ENCODE measurements at places on chromosomes 12 and 14.
A peak's percentile ranks its signal among the peaks of the same experiment; 100 is the strongest.

- H3K27ac ChIP-seq, result no peak overlapping the region
- no peaks in the 10 kb centered on the region for H3K27me3 ChIP-seq
- DNase-seq, result no peak
- H3K4me1 ChIP-seq, result no peaks in the 10 kb centered on the region
- no peaks in the 10 kb centered on the region for H3K36me3 ChIP-seq
Observed at GRCh38 chr12:91722072-91722471, 423.6 kb downstream of the BTG1 start.

GRCh38 chr12:94230357-94230905 is 82.1 kb downstream of the PLXNC1 start:
- no peak overlapping the region for H3K27ac ChIP-seq
- H3K4me3 ChIP-seq, result no peak overlapping the region
- no peaks in the 10 kb centered on the region for H3K36me3 ChIP-seq
- H3K4me1 ChIP-seq, result no peaks in the 10 kb centered on the region

- no peak overlapping the region for H3K27ac ChIP-seq
- H3K36me3 ChIP-seq, result no peaks in the 10 kb centered on the region
Observed at GRCh38 chr12:48943221-48943620, 14.1 kb downstream of the ARF3 start.

- H3K4me3 ChIP-seq, result no peak overlapping the region
- H3K27me3 ChIP-seq, result no peaks in the 10 kb centered on the region
- H3K27ac ChIP-seq, result no peak overlapping the region
Observed at GRCh38 chr14:104877066-104877805, 12.2 kb downstream of the CEP170B start.

DNA sequence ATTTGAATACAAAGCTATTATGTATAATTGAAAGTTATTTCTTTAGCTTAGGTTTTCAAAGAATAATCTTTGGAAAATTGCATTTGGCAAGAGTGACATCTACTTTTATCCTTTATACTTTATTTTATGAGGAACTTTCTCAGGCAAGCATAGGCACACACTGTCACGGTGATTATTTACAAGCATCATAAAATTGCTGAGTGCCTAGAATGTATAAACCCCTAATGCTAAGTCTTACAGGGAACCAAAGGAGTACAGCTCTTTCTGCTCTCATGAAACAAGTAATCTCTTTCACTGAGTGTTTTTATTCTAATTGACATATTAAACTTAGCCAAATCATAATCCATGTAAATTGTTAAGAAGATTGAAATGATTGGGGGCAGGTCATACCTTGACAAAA is 154.9 kb downstream of the FSCB start:
- H3K36me3 ChIP-seq, result no peaks in the 10 kb centered on the region
- no peak overlapping the region for H3K4me3 ChIP-seq
- H3K27me3 ChIP-seq, result no peaks in the 10 kb centered on the region
- no peak overlapping the region for H3K27ac ChIP-seq
- no peak for DNase-seq
- no peaks in the 10 kb centered on the region for H3K4me1 ChIP-seq

GRCh38 chr14:57918791-57919190 is 52.9 kb upstream of the SLC35F4 start:
- no peak overlapping the region for H3K27ac ChIP-seq
- H3K4me3 ChIP-seq, result no peak overlapping the region
- no peaks in the 10 kb centered on the region for H3K36me3 ChIP-seq
- H3K4me1 ChIP-seq, result no peaks in the 10 kb centered on the region

- DNase-seq, result peak; percentile 39
- peak overlapping the region; percentile 96 for H3K4me3 ChIP-seq
- peaks cover 18% of the 10 kb centered on the region for H3K4me1 ChIP-seq
- H3K27me3 ChIP-seq, result no peaks in the 10 kb centered on the region
- no peaks in the 10 kb centered on the region for H3K36me3 ChIP-seq
Observed at GRCh38 chr12:123971770-123972456, 718 bp downstream of the CCDC92 start.

DNA sequence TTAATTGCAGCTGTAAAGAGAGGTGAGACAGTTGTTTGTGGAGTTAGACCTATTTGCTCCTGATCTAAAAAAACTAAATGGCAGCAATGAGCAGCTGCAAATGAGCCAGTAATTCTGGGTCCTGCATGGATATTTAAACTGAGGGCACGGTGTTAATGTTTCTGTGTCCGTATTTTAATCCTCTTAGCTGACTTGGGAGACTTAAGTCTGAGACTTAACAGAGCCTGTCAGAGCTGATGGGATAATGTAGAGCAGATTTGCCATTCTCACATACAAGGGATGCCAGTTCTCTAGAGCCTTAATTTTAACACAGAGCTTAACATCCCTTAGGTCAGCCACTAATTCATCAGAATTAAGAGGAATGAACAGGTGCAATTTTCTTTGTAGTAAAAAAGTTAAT is 178.6 kb upstream of the PDE3A start:
- no peak overlapping the region for H3K27ac ChIP-seq
- H3K27me3 ChIP-seq, result no peaks in the 10 kb centered on the region
- no peak overlapping the region for H3K4me3 ChIP-seq

DNA sequence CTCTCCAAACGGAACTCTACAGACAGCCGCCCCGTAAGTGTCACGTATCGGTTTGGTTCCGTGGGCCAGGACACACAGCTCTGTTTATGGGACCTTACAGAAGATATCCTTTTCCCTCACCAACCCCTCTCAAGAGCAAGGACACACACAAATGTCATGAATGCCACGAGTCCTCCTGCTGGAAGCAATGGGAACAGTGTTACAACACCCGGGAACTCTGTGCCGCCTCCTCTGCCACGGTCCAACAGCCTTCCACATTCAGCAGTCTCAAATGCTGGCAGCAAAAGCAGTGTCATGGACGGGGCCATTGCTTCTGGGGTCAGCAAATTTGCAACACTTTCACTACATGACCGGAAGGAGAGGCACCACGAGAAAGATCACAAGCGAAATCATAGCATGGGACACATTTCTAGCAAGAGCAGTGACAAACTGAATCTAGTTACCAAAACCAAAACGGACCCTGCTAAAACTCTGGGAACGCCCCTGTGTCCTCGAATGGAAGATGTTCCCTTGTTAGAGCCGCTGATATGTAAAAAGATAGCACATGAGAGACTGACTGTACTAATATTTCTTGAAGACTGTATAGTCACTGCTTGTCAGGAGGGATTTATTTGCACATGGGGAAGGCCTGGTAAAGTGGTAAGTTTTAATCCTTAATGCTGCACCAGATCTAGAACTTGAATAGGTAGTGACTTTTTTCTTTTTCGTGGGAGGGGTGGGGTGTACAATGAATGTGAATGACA is 69.7 kb downstream of the WDR20 start:
- no peak for DNase-seq
- no peaks in the 10 kb centered on the region for H3K27me3 ChIP-seq

DNA sequence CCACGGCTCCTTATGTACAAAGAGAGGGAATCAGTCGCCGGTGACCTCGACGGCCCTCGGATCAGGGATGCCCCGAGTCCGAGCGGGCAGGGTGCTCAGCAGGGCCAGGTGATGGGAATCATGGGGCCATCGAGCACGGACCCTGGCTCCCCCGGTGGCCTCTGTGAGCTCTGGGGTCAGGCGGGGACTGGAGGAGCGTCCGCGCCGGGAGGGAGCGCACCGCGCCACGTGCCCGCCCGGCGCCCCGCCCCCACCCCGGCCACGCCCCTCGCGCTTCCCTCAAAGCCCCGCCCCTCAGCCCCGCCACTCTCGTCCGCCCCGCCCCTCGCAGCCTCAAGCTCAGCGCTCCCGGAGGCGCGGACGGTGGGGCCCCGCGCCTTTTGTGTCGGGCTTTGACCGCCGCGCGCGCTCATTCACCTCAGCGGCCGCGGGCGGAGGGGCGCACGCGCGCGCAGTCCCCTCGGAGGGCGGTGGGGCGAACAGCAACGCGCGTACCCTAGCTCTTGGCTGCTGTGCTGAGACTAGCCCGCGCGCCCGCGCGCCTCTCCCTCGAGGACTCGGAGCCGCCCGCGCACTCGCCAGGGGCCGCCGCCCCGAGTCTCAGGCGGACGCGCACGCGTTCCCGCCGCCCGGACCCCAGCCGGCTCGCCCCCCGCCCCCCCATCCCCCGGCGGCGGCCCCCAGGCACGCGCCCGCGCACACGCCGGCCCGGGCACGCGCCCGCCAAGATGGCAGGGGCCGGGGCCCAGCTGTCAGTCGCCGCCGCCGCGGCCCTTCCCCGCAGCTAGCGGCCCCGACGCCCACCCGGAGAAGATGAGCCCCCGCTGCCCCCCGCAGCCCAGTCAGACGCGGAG is 93.9 kb upstream of the EVL start:
- peak overlapping the region; percentile 68 for H3K4me3 ChIP-seq
- peaks cover 4% of the 10 kb centered on the region for H3K4me1 ChIP-seq
- H3K36me3 ChIP-seq, result no peaks in the 10 kb centered on the region

- H3K27me3 ChIP-seq, result no peaks in the 10 kb centered on the region
- H3K4me3 ChIP-seq, result no peak overlapping the region
- H3K4me1 ChIP-seq, result no peaks in the 10 kb centered on the region
- DNase-seq, result no peak
- no peaks in the 10 kb centered on the region for H3K36me3 ChIP-seq
- no peak overlapping the region for H3K27ac ChIP-seq
Observed at GRCh38 chr12:71183846-71184245, 26.0 kb upstream of the TSPAN8 start.

GRCh38 chr12:83477696-83478095 is 791.0 kb downstream of the TMTC2 start:
- H3K4me1 ChIP-seq, result no peaks in the 10 kb centered on the region
- no peak for DNase-seq
- H3K4me3 ChIP-seq, result no peak overlapping the region
- no peaks in the 10 kb centered on the region for H3K36me3 ChIP-seq

DNA sequence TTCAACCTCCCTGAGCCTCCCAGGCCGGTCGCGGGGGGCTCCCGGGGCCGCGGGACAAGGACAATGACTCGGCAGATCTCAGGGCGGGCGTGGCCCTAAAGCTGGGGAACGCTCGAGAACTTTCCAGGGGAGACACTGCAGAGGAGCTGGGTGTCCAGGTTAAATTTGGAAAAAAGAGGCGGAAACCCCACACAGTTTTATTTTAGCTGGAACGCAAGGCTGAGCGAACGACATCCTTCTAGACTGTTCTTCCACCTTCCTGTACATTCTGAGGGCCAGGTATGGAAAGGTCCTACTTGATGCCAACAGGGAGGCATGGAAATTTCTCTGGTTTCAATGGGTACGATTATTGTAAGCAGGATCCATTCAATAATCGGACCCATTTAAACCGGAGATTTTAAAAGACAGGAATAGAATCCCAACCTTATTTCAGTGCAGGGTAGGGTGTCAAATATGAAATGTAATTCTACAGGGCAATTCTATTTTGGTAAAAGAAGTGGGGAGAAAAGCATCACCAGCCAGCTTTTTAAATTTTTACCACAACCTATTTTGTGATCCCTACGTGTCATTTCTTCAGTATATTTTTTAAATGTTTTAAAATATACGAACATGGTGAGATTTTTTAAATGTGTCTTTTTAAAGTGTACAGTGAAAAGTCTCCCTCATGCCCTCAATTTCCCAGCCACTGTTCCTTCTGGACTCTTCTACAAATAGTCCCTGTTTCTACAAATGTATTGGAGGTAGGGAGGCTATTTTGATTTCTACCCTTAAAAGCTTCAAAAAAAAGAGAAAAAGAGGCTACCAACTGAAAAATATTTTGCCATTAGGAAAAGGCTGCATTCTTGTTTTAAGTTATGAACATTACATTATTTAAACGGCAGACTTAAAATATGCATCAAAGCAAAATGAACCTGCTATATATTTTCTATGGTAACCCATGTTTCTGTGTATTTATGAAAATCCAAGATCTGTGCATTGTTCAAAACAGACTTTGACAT is 1.1 kb upstream of the UBC start:
- peak overlapping the region; percentile 43 for H3K4me3 ChIP-seq
- DNase-seq, result peak; percentile 68
- no peaks in the 10 kb centered on the region for H3K36me3 ChIP-seq
- peaks cover 45% of the 10 kb centered on the region for H3K4me1 ChIP-seq
- no peaks in the 10 kb centered on the region for H3K27me3 ChIP-seq

- no peaks in the 10 kb centered on the region for H3K4me1 ChIP-seq
- DNase-seq, result no peak
- H3K4me3 ChIP-seq, result no peak overlapping the region
- no peaks in the 10 kb centered on the region for H3K27me3 ChIP-seq
Observed at GRCh38 chr14:66174453-66174891, 311.7 kb upstream of the CCDC196 start.

GRCh38 chr14:100054316-100055075 is 10.7 kb upstream of the EVL start:
- no peaks in the 10 kb centered on the region for H3K4me1 ChIP-seq
- no peak for DNase-seq
- no peak overlapping the region for H3K27ac ChIP-seq

DNA sequence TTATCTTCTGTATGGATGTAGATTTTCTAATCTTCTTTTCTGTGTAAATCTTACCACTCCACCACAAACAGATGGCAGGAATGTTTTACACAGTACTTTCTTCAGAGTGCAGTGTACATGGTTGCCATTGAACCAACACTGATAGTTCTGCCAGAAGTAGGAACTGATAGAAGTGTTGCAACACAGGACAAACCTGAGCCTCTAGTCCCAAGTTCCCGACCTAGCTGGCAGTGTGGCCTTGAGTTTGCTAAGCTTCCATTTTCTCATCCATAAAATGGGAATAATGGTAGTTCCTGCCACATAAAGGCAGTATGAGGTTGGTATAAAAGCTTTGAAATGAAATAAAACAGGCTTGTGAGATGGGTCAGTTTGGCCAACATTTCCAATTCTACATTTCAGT is 50.8 kb upstream of the SAV1 start:
- no peak overlapping the region for H3K27ac ChIP-seq
- H3K27me3 ChIP-seq, result no peaks in the 10 kb centered on the region
- H3K4me3 ChIP-seq, result no peak overlapping the region
- DNase-seq, result no peak
- H3K4me1 ChIP-seq, result no peaks in the 10 kb centered on the region

DNA sequence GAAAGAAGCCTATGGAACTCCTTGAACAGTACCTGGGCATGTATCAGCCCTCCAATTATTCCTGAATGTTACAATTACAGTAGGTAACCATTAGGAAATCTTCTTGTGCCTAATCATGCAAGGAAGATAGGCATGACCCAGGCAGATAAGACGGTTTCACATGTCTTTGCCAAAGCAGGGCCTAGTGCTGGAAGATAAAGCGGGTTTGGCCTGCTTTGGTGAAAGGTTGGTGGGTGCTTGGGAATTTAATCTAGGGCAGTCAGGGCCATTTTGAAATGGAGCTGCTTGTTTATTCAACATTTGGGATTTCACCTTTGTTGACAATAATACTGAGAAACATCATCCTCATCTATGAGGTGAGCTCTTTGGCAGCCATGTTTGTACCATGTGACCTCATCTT is 12.5 kb upstream of the SRSF5 start:
- DNase-seq, result no peak
- H3K4me3 ChIP-seq, result no peak overlapping the region
- no peaks in the 10 kb centered on the region for H3K36me3 ChIP-seq

GRCh38 chr14:70871863-70872677 is 35.2 kb upstream of the PCNX1 start:
- H3K4me1 ChIP-seq, result no peaks in the 10 kb centered on the region
- H3K36me3 ChIP-seq, result no peaks in the 10 kb centered on the region
- no peak overlapping the region for H3K27ac ChIP-seq
- H3K27me3 ChIP-seq, result no peaks in the 10 kb centered on the region
- H3K4me3 ChIP-seq, result no peak overlapping the region

- no peak overlapping the region for H3K27ac ChIP-seq
- no peaks in the 10 kb centered on the region for H3K27me3 ChIP-seq
- DNase-seq, result no peak
- no peak overlapping the region for H3K4me3 ChIP-seq
- peaks cover 7% of the 10 kb centered on the region for H3K4me1 ChIP-seq
- H3K36me3 ChIP-seq, result no peaks in the 10 kb centered on the region
Observed at GRCh38 chr12:63941166-63941800, 96.8 kb downstream of the SRGAP1 start.

Measured in body of pancreas (tissue), 4 donors.